Stimulated activated CD8-positive, alpha-beta memory T cell treated with anti-CD3 and anti-CD28 coated beads, Interleukin-2, amount 100 ng/mL, for 1 hour (primary cell): ENCODE measurements at places on chromosomes 4 and X.

- DNase-seq: no peak
Measured at GRCh38 chrX:130555757-130556156, 154.0 kb downstream of the RBMX2 start.

- no peak for DNase-seq
Measured at GRCh38 chr4:17094159-17094875, 195.9 kb upstream of the LDB2 start.

DNA sequence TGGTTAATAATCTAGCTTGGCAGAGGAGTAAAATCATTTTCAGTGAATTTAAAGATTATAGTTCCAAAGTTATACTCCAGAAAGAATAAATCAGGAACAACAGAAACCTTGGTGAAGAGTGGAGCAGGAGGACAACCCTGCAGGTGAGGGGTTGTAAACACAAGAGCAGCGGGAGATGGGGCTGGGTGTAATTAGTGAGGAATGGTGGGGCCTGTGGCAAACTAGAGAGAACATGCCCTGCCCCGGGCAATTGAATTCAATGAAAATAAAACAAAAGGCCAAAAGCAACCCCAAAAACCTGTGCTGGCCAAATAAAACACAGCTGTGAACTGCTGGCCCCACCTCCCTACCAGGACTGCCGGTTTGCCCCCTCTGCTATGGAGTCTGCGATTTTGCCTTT, 325.2 kb downstream of the NR3C2 start:
- DNase-seq: no peak

DNA sequence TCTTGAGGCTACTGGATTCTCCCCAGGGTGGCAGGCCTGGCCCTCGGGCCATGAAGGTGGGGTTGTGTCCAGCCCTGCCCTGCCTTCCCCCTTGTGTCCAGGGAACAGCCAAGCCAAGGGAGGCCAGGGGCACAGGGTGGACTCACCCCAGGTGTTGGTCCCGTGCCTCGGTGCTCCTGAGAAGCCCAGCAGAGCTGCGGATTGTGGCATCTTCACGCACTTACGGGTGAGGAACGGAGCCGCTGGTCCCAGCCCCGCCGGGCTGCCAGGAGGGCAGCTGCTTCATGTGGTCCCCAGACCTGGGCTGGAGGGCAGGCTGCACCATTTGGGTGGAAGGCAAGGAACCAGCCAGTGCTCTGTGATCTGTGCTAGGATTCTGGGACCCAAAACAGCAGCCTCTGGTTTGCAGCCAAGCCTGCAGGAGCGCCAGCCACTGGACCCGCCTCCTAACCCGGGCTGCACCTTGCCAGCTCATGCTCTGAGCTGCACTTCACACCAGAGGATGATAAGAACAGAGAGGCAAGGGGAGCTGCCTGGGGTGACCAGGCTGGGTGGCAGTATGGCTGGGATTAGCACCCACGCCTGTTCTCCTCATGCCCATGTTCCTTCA, 36.1 kb upstream of the HMX1 start:
- no peak for DNase-seq

GRCh38 chr4:27716693-27717430, 856.2 kb downstream of the STIM2 start:
- no peak for DNase-seq

GRCh38 chr4:110527156-110527555, 51.2 kb downstream of the ENPEP start:
- no peak for DNase-seq

DNA sequence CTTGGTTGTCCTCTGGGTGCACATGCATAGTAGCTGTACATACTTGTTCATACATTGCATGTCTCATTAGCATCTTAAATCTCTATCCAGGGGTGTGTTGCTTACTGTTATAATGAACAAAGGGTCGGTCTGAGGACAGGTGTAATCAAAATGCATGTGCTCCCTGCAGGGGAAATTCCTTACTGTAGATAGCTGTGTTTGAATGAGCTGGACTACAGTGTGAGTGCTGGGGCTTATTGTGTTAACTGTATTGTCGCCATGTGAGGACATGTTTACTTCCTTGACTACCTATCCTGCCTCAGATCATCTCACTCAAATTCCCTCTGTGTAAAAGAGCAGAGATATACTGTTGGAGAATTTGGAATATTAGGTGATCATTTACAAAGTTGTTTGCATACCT, 98.7 kb downstream of the KLHL34 start:
- DNase-seq: no peak

- DNase-seq: no peak
Measured at GRCh38 chr4:40601641-40602040, 28.0 kb downstream of the RBM47 start.

DNA sequence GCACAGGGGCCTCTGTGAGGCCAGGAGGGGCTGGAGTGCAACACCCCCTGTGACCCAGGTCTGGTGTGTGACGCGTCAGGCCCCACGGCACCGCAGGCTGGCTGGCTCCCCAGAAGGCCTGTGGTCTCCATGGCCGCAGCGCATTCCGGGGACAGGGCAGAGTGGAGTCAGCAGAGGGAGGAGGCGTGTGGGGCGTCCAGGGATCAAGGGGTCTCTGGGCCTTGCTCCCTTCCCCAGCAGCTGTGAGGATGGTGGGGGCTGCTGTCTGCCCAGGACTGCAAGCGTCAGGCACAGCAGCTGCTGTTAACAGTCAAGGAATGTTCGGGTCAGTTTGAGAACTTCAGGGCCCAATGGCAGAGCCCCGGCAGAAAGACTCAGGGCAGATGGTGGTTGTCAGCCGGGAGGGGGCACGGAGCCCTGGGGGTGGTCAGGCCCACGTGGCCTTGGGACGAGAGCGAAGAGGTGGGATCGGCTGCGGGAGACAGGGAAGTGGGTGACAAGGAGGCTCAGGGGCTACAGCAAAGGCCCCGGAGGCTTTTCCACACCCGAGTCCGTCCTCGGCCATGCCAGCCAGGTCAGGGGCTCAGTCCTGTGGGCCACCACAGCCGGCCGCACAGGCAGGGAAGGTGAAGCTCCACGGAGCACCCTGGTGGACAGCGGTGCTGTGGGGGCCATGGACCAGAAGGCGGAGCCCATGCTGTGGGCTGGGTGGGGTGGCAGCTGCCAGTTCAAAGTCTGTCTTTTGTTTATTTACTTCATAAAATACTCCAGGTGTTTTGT, 18.3 kb downstream of the PCGF3 start:
- no peak for DNase-seq

GRCh38 chrX:134163836-134164235, 73.1 kb upstream of the CCDC160 start:
- DNase-seq: no peak

GRCh38 chrX:7996414-7996813, 69.2 kb upstream of the PNPLA4 start:
- no peak for DNase-seq

DNA sequence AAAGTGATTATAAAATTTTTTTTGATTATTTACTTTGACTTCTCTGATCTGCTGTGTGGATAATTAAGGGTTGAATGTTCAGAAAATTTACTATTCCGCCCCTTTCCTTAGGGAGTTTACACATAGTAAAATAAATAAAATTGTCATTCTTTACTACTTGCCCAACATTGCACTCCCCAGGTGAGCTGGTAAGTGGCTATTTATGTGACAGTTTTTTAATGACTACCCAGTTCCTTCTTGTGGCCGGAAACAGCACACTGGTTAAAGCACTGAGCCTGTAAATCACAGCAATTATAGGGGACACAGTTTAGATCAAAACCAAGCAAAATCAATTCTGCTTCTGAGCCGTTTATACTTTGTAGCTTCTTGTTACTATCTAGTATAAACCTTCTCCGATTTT, 158.1 kb downstream of the FHIP1A start:
- DNase-seq: no peak

DNA sequence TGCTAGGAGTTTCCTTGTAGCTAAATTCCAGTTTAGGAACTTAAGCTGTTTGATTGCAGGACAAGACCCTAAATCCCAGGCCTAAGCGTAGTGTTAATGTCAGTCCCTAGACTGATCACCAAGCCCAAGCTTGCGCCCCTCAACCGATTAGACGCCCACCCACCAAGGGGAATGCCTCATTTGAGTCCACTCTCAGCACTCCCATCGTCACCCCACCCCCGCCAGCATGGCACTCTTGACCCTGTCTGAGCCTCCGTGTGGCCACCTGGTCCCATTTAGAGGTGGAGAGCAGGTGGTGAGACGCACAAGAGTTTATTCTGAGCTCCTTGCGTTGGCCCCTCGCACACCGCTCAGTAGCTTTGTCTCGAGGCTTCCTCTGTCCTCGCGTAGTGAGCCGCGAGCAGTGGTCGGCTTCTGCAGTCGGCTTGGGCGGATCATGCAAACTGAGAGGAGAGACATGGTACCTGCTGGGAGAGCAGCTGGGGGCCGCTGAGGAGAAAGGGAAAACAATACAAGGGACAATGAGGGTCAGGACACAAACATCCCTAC, 48.5 kb upstream of the ZNF157 start:
- no peak for DNase-seq

GRCh38 chr4:174929346-174929745, 11.2 kb downstream of the ADAM29 start:
- DNase-seq: no peak

GRCh38 chr4:106671716-106672115, 303.1 kb upstream of the GIMD1 start:
- no peak for DNase-seq

DNA sequence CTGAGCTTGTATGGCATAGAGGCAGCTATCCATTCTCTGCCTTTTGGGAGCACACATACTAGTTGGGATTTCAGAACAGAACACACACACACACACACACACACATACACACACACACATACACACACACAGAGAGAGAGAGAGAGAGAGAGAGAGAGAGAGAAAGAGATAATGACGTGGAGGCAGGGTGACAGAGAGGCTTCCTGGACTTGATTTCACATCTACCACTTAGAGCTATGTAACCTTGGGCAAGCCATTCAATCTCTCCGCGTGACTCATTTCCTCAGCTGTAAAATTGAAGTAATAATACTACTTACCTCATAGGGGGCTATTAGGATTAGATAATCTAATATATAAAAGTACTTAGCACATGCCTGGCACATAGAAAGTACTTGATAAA, 12.3 kb upstream of the GRIA3 start:
- DNase-seq: no peak

GRCh38 chr4:10029403-10029802, 8.1 kb upstream of the SLC2A9 start:
- no peak for DNase-seq

DNA sequence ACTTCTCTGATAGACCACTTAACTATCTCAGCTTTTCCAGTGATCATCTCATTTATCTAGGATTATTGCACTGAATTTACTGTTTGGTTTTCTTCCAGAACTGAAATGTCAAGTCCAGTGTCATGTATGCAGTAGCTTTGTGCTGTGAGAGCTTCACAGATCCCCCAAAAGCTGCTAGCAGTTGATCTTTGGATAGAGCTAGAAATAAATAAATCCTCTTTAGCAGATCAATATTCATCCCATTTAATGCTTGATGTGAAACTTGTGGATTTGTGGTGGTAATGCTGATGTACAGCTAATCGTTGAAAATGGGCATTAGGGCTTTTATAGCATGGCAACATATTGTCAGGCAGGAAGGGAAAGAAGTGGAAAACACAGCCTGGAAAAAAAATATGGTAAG, 509.6 kb upstream of the FAM241A start:
- DNase-seq: no peak

DNA sequence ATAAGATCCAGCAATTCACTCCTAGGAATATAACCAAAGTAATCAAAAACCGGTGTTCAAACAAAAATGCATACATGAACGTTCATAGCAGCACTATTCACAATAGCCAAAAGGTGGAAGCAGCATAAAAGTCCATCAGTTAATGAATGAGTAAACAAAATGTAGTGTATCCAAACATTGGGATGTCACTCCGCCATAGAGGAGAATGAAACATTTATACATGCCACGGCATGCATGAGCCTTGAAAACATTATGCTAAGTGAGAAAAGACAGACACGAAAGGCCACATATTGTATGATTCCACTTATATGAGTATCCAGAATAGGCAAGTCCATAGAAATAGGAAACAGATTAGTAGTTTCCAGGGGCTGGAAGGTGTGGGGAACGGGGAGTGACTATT, 11.0 kb upstream of the PDLIM3 start:
- no peak for DNase-seq

DNA sequence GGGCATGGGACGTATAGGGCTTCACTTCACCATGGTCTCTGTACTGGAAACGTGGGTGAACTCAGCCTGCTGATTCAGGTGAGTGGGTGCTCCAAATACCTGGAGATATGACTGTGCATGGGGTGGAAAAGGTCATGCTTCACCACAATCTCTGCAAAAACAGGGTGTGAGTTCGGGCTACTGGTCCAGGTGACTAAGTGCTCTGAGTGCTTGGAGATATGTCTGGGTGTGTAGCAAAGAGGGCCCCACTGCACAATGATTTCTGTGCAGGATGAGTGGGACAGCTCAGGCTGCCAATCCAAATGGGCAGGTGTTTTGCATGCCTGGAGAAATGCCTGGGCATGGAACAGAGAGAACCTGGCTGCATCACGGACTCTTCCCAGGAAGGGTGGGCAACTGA, 11.2 kb upstream of the CPXCR1 start:
- no peak for DNase-seq

GRCh38 chrX:131626681-131627296, 82.9 kb downstream of the OR13H1 start:
- DNase-seq: no peak

DNA sequence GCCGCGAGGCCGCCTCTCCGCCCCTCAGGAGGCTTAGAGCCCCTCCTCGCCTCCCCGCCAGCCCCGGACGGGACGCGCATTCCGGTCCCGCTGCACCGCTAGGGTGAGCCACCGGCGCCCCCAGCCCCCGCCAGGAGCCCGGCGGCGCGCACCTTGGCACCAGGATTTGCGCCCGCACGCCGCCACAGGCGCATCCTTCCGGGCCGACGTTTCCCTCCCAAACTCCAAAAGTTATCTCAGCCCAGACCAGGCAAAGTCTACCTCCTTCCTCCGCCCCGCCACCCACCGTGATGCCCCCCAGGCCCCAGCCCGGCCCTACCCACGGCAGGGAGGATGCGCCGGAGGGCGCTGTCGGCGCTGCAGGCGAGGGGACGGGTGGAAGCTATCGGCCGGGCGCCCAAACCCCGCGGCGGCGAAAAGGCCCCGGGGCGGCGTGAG, 538 bp downstream of the SCML2 start:
- no peak for DNase-seq

GRCh38 chr4:73341454-73341853, 62.6 kb upstream of the ALB start:
- no peak for DNase-seq

DNA sequence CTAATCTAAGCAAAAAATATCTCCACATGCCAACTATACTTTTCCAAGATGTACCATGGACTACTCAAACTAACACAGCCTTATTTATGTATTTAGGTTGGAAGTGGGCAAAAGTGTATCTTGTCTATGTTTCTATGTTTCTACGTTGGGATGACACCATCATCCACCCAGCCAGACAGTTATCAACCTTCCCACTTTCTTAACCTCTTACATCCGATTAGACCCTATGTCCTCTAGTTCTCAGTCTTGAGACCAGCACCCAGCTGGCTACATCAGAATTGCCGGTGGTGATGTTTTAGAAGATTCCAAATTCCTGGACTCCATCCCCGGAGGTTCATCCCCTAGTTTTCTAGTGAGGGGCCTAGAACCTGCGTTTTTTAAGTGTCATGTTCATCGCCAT, 1.0 kb upstream of the AASDH start:
- no peak for DNase-seq

GRCh38 chr4:120431180-120431579, 364.5 kb upstream of the MAD2L1 start:
- no peak for DNase-seq
